MG63 (cell line): ENCODE measurements at places on chromosomes 7 and 10. TPM values are rescaled to one million over a fixed set of nuclear protein-coding genes. Genes with fewer than 3 reads are reported as not detected.

DNA sequence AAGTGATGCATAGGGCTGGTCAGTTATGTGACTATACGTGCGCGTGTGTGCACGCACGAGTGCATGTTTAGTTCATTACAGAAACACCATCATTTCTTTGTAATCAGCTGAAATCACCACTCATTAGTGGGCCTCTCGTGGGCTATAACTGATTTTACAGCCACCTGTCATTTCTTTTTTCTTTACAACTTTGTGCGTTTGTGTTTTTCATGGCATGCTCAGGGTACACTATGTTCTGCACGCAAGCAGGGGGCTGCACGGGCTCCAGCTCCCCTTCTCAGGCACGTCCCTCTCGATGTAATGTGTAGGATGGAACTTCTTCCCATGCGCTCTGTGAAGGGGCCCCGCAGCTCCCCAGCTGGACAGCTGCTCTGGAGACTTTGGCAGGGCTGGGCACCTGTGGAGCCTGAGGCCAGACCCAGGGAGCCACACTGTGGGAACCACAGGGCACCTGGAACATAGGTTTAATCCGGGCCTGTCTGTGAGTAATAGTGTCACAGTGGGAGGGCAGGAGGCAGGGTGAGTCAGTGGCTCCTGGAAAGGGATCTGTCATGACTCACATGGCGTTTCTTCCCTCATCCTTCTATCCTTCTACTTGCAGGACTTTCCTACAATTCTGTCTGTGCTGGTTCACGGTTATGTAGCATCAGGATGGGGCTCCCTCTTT lies 4.9 kb downstream of the GCK start:
- peak; percentile 79 for DNase-seq

DNA sequence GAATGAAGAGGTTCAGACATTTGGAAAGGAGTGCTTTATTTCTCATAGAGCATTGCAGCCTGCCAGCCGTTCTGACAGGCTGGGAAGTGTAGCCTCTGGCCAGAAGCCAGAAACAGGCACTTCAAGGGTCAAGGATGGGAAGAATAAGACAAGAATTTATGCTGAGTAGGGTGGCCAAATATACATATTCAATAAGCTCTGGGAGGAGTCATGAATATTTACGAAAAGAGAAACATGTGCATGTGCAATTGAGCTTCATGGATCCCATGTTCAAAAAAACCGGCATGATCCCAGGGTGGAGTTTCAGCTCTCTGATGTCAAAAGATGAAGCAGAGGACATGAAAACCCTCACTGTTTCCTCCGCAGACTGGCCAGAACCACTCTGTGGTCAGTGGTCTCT lies 32.9 kb downstream of the TLX1 start:
- DNase-seq: no peak

DNA sequence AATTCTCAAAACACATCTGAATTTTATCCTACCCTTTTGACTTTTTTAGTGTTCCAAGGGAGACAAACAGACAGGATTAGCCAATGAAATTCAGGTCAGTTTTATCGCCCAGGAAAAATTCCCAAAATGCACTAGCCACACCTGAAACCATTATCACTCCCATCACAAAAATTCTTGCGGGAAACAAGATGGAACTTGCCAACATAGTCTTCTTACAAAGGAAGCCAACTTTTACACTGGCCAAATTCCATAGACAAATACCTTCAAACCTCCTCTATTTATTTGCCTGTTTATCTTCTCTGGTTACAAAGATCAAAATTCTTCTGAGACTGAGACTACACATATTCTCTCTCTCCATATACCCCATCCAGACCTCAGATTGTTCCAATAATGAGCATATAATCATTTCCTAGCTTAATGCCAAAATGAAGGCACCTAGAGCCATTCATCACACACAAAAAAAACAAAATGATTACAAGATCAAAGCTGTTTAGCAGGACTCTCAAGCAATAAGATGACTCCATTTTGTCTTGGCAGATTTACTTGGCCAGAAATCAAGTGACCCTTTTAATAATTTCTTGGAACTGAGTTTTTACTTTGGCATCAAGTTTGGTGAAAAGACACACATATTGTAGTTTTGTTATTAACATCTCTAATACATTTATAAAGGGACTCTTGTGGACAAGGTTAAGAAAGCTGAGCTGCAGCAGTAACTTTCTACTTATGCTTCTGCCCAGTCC lies 30.2 kb downstream of the MET start:
- no peak for DNase-seq

GRCh38 chr7:108347616-108348015 lies 108.6 kb downstream of the NRCAM start:
- DNase-seq: peak; percentile 23

- no peak for DNase-seq
Observed at GRCh38 chr10:125060026-125060425, 100.3 kb downstream of the CTBP2 start.

- DNase-seq: no peak
Observed at GRCh38 chr10:73163096-73163495, 4.7 kb downstream of the ECD start.

- DNase-seq: no peak
Observed at GRCh38 chr10:31930023-31930751, 1.6 kb upstream of the ARHGAP12 start.

GRCh38 chr10:44689368-44689767 lies 221.8 kb upstream of the TMEM72 start:
- no peak for DNase-seq

DNA sequence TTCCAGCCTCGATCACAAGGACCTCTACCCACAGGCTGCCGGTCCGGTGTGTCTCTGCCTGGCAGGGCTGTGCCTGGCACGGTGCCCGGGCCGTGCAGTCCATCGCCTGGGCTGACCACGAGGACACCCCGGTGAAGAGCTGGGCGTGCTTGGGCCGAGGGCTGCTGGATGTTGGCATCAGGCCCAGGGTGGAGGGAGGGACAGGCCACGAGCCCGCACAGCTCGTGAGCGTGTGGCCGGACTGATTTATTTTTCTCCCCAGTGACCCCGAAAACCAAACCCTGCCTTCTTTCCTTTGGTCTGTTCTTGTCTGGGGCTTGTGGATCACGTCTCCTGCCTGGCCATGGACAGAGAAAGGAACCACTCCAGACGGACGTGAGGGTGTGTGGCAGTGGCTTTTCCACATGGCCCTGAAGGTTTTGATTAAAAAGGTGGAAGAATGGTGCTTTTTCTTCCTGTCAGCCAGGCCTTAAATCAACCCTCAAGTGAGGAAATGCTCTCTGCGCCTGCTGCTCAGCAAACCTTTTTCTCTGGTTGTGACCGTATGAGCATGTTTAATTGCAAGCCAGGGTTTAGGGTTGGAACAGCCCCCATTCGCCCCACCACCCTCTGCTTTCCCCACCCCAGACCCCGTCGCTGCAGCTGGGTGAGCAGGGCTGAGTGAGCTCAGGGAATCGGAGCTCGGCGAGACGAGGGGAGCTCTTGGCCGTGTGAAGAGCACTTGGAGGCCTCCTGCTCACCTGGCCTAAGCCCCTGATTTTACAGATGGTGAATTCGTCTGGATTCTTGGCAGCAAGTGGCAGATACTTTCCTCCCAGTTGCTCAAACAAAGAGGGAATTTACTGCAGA lies 130.1 kb downstream of the RGS10 start:
- DNase-seq: no peak

DNA sequence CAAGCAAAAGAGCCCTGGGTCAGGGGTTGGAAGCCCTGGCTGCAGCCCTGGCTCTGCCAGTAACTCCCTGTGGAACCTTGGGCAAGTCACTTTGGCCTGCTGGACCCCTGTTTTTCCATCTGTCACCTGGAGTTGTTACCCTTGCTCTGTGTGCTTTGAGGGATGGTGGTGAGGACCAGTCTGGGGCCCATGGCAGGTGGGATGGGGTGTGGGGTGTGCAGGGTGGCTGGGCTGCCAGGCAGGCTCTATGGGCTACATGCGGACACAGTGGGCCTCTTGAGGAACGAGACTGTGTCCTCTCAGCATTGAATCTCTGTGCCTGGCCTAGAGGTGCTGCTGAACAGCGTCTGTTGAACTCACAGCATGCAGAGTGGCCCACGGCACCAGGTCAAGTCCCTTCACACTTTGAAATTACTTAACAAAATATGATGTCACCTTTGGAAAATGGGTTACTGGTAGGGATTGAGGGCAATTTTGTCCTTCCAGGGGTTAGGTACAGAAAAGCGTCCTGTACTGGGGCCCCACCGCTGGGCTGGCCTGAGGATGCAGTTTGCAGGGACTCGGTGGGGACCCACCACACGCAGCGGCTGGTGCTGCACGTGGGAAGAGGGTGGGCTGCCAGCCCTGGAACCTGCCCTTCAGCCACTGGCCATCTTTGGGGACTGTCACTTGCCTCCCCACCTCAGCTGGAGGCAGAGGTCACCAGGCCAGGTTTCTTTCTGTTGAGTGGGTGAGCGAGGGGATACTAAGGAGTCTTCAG lies 45.3 kb downstream of the PRF1 start:
- DNase-seq: no peak

DNA sequence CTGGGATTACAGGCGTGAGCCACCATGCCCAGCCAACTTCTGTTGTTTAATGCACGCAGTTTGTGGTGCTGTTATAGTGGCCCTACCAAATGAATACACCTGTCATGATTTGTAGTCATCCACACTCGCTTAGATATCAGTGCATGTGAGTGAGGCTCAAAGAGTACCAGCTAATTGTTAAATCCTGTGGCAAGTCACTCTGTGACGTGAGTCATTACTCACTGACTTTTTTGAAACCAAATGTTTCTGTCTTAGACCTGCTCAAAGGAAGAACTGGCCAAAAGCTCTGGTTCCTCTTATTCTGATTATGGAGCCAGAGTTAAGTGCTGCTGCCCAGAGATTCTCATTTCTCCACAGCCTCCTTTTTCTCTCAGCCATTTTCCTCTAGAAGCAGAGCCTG lies 109.4 kb downstream of the PRKAG2 start:
- no peak for DNase-seq

- DNase-seq: peak; percentile 22
Observed at GRCh38 chr10:116779076-116779687, 36.8 kb upstream of the HSPA12A start.

- peak; percentile 15 for DNase-seq
Observed at GRCh38 chr7:39353615-39354376, 212.4 kb upstream of the YAE1 start.

DNA sequence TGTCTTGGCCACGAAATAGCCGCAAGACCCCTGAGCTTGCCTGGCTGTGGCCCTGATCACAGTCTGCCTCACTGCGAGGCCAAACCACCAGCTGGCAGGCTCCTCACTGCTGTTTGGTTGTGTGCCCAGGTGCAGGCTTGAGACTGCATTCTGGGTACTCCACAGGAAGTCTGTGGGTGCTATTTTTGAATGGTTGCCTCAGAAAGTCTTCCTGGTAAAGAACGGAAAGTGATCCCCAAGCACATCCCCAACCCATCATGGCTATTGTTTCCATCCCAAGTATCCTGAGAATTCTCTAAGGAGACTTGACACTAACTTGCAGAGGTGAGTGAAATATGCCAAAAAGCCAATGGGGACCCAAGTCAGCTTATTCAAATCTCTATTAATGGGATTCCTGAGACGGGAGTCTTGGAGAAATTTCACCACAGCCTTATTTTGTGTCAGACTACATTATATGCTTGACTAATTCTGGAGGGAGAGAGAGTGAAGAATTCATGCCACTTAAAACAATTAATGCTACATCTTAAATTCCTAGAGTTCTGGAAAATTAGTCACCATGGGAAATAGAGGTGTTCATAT lies 170.9 kb downstream of the RAMP3 start:
- DNase-seq: peak; percentile 9

DNA sequence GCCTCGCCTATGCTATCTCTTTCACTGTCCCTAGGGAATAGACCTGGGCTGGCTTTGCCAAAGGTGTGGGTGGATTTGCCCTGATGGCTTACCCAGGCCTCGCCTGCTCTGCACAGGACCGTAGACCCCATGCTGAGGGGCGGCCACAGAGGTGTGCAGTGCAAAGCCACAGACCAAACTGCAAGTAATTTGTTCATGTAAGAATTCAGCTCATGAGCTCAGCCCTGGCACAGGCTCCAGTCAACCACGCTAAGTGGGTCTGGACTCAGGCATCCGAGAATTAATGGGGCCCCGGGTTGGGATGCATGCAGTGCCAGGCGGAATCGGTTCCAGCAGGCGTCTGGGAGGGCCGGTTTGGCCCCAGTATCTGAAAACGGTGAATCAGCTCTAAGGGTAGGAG lies 445.2 kb downstream of the DNAJB6 start:
- DNase-seq: peak; percentile 73

DNA sequence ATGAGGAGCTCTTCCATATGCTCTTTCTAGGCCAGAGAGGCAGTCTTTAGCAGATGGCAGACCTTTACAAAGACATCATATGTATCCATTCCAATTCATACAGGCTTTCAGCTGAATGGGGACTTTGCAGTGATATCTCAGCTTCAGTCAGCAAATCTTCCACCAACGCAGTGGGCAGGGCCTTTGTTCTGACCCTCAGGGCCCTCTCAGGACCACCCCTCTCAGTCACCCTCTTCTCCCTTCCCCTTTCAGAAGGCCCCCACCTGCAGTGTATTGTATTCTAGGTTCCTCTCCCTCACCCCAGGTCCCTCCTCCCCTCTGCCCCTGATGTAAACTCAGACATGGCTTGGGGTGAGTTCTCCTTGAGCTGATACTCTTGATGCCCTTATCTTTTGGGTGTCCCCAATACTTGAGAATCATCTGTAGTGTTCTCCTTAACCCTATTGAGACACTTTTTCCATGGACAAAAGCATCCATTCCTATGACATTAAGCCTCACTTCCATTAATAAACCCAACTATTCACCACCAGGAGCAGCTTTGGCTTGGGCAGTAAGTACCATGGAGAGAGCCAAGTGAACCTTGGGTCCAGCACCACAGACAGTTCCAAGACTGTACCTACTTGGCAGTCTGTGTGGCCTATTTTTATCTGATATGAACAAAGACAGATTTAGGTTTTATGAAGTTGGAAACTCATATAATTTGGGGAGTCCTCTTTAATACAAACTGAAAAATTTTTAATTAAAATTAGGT lies 62.7 kb downstream of the ADCYAP1R1 start:
- no peak for DNase-seq

DNA sequence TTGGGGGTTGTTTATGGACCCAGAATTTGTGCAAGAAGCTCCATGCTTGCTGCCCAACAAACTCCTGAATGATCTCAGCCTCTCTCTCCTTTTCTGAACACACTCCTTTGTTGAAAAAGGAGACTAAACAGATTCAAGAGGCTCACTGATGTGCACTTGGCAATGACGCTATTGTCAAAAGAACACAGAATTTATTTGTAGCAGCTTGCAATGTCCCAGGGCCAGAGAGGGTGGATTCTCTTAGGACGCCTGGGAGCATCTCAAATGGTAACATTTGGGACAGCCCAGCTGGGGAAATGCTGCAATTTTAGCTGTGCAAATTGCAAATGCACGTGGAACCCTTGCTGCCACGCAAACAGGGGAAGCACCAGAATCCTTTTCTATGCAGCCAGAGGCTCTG lies 79.9 kb downstream of the GPR26 start:
- no peak for DNase-seq

The LRGUK gene
- total RNA-seq: not detected in 2 replicates

The SLC29A4 gene
- total RNA-seq: 2.7 and 4.4 TPM in 2 replicates

The ARHGEF35 gene
- total RNA-seq: 0.76 TPM in 2 replicates

The NEUROG3 gene
- not detected in 2 replicates for total RNA-seq

The FAM25A gene
- 12.0 TPM in 1 of 2 replicates, not detected in the other for total RNA-seq
